ENCODE measurements at places on chromosomes 1 and 21. TPM values are rescaled to one million over a fixed set of nuclear protein-coding genes. Genes with fewer than 3 reads are reported as not detected.

The SERTAD4 gene
- total RNA-seq, result 5.1 TPM

The GSTM5 gene
- 2.8 TPM for total RNA-seq

The CCDC24 gene
- total RNA-seq, result 0.89 TPM

The VTCN1 gene
- total RNA-seq, result not detected

The OR2L13 gene
- total RNA-seq, result not detected

The HPCAL4 gene
- total RNA-seq, result 2.5 TPM

The PTGS2 gene
- total RNA-seq, result 0.32 TPM

The C4BPA gene
- total RNA-seq, result not detected

The DISP1 gene
- total RNA-seq, result 7.2 TPM

The OR2T35 gene
- total RNA-seq, result not detected

The VWA1 gene
- total RNA-seq, result 20.5 TPM
